ENCODE measurements at places on chromosomes 2 and 18. TPM values are rescaled to one million over a fixed set of nuclear protein-coding genes. Genes with fewer than 3 reads are reported as not detected.

- no peak for DNase-seq
These were observed 150.4 kb downstream of the PIK3C3 start for GRCh38 chr18:42105394-42105793.

The RBM44 gene
- total RNA-seq = 0.22 TPM

The COL6A3 gene
- 1.8 TPM for total RNA-seq

- DNase-seq = peak; percentile 98
These were observed 185.0 kb upstream of the RASGRP3 start for GRCh38 chr2:33291278-33292013.

DNA sequence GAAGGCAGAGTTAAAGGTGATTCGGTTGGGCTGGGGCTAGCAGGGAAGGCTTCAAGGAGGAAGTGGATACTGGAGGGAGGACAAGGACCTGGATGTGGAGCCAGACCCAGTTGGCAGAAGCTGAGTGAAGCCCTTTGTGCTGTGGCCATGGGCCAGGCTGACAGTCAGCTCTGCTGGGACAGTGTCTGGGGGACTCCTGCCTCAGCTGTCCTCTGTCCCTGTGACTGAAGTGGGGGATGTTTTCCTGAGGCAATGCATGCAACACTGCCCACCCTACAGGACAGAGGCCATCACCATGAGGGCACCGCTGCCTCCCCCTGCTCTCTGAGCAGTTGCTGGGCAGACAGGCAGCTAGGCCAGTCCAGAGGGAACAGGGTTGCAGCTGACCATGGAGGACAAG is 40.0 kb downstream of the ST8SIA5 start:
- no peak for DNase-seq

The RTP5 gene
- total RNA-seq = not detected

- DNase-seq = no peak
These were observed 17.4 kb upstream of the CHAC2 start for GRCh38 chr2:53750041-53750768.

The ZNF516 gene
- total RNA-seq = 12.7 TPM

The GMPPA gene
- 22.2 TPM for total RNA-seq

The EFEMP1 gene
- 4,716 TPM for total RNA-seq

Measured in lung microvascular endothelial cell (primary cell).